Heart left ventricle (tissue), 16 donors: ENCODE measurements at places on chromosomes 4 and X.

DNA sequence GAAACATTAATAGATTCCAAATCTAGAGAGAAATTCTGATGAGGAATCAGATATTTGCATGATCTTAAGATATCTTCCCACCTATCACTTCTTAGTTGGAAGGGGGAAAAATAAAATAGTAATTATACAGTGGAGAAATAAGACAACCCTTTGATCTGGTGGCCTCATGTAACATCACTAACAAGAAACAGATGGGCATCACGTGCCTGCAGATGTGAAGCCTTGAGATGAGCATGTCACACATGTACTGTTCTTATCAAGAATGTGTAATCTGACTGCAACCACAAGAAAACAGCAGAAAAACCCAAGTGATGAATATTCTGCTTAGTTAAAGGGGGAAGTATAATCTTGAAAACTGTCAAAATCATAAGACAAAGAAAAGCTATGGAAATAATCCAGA is 31.4 kb upstream of the NKX6-1 start:
- DNase-seq, result no peak

DNA sequence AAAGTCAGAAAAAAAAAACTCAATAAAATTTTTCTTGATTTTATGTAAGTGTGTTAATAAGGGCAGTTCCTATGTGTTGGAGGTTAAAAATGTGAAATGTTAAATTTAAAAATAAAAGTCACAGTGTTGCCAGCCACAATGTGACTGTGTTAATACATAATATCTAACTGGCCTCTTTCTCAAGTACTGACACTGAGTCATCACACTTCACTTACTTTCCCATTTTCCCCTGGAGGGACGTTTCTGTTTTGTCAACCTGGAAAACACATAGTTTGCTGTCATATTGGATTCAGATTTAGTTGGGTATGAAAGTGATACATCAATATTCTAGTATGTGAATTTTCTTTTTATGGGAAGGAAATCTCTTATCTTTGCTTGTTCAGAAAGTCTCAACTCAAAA is 46.4 kb downstream of the ARHGEF38 start:
- no peak for DNase-seq

DNA sequence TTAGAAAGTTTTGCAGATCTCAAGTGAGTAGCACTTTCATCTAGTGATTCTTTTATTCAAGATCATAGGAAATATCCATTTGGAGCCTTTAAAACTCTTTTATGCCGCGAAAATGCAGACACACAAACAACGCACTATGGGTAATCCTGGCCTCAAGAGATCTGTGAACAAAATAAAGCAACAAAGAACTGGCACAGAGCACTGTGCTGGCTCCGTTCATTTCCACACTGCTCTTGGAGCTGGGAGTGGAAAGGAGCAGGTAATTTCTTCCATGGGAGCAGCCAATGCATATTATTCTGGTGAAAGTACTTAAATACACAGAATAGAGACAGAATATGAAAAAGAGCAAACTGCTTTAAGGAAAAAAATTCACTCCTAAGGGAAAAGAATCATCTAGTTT is 172.7 kb upstream of the FRG1 start:
- no peak for DNase-seq

DNA sequence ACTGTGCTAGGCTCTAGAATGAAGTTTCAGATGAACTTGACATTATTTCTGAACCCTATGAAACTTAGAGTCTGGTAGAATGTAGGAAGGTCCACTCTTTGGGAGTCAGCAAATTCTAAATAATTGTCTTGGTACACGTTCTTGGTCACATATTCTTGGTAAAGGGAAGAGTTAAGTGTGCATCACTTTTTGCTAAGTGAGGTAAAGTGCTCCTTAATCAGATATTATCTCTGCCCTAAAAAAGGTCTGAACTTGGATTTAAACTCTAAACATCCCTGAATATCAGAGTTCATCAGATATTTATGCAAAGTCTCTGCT is 7.2 kb downstream of the OCIAD2 start:
- no peak for DNase-seq

DNA sequence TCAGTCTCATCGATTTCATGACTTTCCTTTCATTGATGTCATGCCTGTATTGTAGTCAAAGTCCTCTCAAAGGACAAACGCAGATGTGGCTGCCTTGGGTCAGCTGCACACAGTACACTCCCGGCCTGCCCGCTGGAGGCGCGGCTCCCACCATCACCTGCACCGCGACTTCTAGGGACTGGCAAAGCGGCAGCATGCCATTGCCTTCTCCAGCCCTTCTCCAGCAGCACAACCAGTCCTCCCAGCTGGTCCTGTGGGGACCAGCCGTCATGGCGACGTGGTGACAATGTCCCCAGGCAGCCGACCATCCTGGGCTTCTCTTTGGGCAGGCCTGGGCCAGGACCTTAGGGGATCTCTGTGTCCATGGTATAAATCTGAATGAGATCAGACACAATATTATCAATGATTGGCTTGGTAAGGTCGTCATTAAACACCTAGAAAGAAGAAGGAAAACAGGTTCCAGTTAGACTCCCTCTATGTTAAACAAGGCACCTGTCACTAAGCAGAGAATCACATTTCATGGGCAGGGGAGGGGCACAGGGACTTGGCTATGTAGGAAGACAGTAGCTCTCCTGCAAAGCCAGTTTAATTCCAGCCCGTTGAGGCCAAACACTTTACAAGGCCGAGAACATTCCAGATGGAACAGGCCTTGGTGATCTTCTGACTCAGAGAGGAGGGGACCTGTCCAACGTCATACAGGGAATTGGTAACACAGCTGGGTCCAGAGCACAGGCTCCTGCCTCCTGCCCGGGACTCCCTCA is 10.7 kb downstream of the CCNQ start:
- no peak for DNase-seq

DNA sequence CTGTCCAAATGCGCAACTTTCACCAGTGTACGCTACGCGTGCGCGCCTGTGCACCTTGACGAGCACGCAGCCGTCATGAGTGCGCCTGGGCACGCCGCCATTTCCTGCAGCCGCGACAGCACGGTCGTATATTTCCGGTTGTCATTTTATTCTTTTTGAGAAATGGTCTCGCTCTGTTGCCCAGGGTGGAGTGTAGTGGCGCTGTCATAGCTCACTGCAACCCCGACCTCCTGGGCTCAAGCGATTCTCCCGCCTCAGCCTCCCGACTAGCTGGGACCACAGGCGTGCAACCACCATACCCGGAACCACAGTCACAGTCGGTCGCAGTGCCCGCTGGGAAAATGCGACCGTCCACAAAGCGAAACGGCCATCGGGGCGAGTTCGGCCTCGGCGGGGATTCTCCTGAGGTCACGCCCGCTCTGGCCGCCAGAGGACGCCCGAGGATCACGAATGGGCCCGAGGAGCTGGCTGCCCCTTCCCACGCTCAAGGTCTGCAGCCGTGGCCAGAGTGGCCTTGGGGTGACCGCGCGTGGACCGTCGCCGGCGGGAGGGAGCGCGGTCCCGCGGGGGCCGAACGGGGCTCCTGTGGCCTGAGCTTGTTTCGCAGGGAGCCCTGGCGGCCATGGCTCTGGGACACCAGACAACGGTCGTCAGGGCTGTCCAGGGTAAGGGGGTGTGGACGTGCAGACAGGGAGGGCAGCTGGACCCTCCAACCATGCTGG is 23.7 kb upstream of the PNMA3 start:
- DNase-seq, result peak; percentile 64

DNA sequence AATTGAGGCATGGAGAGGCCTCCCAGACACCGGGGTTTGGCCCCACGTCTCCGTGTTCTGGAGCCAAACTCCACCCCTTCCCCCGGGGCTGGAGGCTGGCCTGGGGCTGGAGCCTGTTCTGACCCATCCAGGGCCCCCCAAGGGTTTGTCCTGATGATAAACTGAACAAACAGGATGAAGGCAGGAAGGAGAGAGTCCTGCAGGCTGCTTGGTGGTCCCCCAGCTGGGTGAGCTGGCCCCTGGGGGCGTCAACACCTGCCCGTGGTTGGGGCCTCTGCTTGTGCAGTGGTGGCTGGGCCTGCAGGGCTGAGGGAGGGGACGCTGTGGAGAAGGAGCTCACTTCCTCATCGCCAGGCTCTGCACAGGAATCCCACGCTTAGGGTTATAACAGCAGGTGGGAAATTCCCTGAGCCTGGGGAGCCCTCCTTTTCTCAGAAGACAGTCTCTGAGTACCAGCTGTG is 2.3 kb downstream of the SH3TC1 start:
- DNase-seq, result no peak

GRCh38 chr4:159297091-159297490 is 194.2 kb downstream of the RAPGEF2 start:
- DNase-seq, result no peak

- DNase-seq, result no peak
Observed at GRCh38 chr4:6162885-6163284, 37.5 kb downstream of the JAKMIP1 start.

GRCh38 chr4:40840985-40841571 is 91.3 kb downstream of the NSUN7 start:
- DNase-seq, result peak; percentile 70

DNA sequence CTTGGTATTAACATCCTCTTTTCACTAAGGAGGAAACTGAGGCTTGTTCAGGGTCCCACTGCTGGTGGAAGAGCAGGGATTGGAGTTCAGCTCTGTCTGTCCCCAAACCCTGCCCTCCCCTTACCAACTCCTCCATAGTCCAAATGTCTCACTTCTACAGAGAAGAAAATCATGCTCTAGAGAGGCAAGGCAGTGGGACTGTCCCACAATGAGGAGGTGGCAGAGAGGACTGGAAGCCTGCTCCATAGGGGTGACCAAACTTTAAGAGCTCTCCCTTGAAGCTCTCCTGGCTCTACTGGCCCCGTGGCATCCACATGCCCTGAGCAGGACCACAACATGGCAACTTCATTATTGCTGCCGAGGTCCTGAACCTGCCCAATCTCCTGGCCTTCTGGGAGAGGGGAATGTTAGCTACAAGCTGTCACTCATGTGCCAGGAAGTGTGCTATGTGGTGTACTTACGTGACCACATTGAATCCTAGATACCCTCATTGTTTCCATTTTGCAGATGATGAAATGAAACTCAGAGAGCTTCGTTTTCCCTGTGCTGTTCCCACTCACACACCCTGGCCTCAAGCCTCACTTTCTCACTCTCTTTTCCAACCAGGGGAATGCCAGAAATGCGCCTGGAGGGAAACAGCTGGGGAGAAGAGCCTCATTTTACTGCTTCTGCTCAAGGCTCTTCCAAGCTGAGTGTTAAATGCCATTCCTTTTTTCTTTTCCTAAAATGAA is 71.5 kb downstream of the ANAPC4 start:
- DNase-seq, result no peak

- DNase-seq, result no peak
Observed at GRCh38 chrX:153903238-153903980, 1.1 kb upstream of the AVPR2 start.

DNA sequence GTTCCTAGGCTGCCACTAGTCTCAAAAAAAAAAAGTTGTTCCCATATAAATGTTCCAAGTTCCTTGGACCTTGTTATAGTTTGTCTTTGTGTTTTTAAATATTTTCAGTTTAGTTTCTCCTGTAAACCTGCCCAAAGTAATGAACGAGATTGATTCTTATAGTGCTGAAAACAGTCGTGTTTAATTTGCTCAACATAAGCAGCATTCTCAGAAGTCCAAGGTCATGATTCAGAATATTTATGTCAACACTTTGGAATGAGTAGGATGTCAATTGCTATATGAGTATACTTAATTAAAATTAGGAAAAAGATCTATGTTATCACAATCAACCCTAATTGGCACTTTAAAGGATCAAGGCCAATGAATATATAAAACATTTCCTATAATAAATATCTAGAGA is 510.9 kb downstream of the PPP4R3C start:
- no peak for DNase-seq

DNA sequence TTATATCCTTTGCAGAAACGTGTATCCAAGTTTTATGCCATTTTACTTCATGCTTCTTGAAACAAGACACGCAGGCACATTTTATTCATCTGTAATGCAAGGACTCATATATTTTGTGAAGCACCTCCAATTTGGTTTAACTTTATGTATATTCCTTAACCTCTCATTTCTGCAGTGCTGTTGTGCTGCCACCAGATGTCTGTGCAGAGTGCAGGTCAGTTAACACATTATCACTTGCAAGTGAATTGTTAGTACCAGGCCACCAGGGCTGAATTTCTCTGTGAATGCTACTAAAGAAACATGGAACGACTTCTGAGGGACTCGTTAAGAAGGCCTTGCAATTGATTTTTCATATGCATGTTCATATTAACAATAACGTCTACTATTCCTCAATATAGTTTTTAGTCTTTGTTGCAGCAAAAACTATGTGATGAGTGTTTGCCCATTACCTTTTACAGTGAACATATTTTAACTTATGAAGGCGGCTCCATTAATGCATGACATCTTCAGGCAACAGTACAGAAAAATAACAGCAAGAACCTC is 770.3 kb downstream of the NLGN4X start:
- DNase-seq, result no peak

DNA sequence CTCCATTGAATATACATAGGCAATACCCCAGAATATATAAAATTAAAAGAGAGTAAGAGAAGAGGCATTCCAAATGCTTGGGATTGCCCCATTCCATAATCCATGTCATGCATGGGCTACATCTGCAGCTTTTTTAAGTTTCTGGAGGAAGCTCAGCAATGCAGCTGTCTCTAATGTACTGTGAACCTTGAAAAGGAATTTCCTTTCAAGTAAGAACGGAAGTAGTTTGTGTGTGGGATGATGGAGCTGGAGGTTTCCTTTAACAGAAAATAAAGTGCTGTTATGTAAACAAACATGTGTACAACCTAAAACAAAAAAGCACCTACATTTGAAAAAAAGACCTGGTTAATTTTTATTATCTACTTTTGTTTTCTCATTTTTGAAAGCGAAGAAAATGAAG is 303.5 kb downstream of the BMPR1B start:
- DNase-seq, result no peak

DNA sequence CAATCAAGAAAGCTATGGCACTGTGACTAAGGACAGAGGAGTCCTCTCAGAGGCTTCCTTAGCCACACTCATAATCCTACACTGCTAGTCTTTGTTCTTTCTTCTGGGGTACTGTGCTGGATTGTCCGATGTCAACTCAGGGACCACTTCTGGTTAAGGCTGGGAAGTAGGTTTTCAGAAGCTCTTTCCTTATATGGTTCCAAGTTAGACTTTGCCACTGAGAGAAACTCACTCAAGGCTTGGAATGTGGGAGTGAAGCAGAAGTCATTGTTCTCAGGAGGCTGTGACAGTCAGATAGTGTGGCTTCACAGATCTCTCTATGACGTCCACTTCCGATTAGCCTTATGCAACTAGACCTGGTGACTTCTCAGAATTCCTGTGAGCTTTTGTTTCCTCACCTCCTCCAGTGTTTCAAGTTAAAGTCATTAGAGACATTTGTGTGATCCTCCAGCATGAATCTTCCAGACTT is 317.3 kb upstream of the F9 start:
- no peak for DNase-seq

GRCh38 chrX:3044671-3045070 is 3.4 kb downstream of the ARSF start:
- no peak for DNase-seq

- DNase-seq, result no peak
Observed at GRCh38 chr4:161303551-161303950, 860.2 kb downstream of the FSTL5 start.

DNA sequence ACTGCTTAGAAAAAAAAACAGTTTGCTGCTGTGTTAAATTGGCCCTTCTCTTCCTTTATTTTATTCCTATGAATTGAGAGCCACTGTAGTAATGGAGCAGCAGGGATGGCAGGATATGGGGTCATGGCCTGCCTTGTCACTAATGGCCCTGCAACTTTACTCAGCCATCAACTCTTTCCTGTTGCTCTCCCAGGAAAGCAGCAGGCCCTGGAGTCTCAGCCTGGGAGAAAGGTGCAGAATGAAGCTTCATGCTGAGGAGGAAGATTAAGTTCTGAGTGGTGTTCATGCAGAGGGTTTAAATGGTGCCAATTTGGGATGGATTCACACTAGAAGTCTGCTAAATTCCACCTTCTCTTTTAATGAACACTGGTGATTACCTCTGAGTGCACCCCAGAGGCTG is 285.6 kb downstream of the GPAT3 start:
- no peak for DNase-seq
